ENCODE measurements at places on chromosomes 3 and 15. TPM values are rescaled to one million over a fixed set of nuclear protein-coding genes. Genes with fewer than 3 reads are reported as not detected.

The ZNF660 gene
- total RNA-seq = 1.5 TPM

The ST3GAL6 gene
- 59.5 TPM for total RNA-seq

The TKT gene
- total RNA-seq = 23.2 TPM

The ADAMTS17 gene
- total RNA-seq = 1.2 TPM

The HLTF gene
- total RNA-seq = 12.3 TPM

The POPDC2 gene
- total RNA-seq = 666 TPM

The IL17RB gene
- total RNA-seq = not detected

The ATG7 gene
- 14.4 TPM for total RNA-seq

The HIGD2B gene
- not detected for total RNA-seq

The HHATL gene
- total RNA-seq = 466 TPM
